ENCODE measurements at places on chromosomes 7 and 10. TPM values are rescaled to one million over a fixed set of nuclear protein-coding genes. Genes with fewer than 3 reads are reported as not detected.

Gene GOLGA7B
- total RNA-seq, result 0.28 TPM

Gene EN2
- total RNA-seq, result not detected

Gene HOXA3
- total RNA-seq, result not detected

Gene NOC3L
- 48.8 TPM for total RNA-seq

Gene PRLHR
- total RNA-seq, result not detected

Gene CLDN3
- total RNA-seq, result 0.22 TPM

Gene C10orf120
- not detected for total RNA-seq

Gene PNLIP
- 0.87 TPM for total RNA-seq

Gene KLHL7
- total RNA-seq, result 17.0 TPM

Gene KCP
- total RNA-seq, result 0.10 TPM

Gene TACC2
- total RNA-seq, result 0.43 TPM

Gene VSTM2A
- total RNA-seq, result not detected

Gene TET1
- 0.23 TPM for total RNA-seq

Gene C10orf88
- total RNA-seq, result 9.6 TPM

Gene PNLIPRP1
- total RNA-seq, result 1.0 TPM

Gene LLCFC1
- not detected for total RNA-seq

Gene GPR158
- not detected for total RNA-seq

Gene PDE6C
- total RNA-seq, result not detected

Gene CALHM3
- not detected for total RNA-seq

Gene C10orf67
- total RNA-seq, result 0.42 TPM

Gene ICA1
- 0.41 TPM for total RNA-seq

Gene VDAC2
- 269 TPM for total RNA-seq

Measured in activated T-cell treated with anti-CD3 and anti-CD28 coated beads, Interleukin-2, amount 50 U/mL, for 4 hours (primary cell).